Activated CD4-positive, CD25-positive, alpha-beta regulatory T cell treated with anti-CD3 and anti-CD28 coated beads, Interleukin-2, amount 50 U/mL, for 24 hours (primary cell): ENCODE measurements at places on chromosomes 7 and 10.
A peak's percentile ranks its signal among the peaks of the same experiment; 100 is the strongest.

DNA sequence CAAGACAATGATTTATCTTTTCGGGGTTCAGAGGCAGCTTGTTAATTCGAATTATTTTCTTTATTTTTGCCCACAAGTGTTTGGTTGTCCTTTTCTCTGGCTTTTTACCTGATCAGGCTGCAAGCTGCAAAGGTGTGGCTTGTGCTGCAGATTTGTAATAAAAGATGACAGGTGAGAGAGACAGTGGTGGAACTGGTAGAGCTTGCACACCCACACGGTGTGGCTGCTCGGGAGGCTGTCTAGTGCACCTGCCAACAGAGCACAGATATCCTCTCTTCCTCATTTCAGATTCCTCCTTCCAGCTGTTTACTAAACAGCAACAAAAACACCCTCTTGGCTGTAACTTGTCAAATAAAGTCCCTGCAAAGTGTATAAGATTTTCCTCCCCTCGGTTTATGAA is 9.2 kb downstream of the GJD4 start:
- ATAC-seq: no peak

GRCh38 chr7:85275204-85275603 is 88.3 kb upstream of the SEMA3D start:
- no peak for ATAC-seq

GRCh38 chr7:131501930-131502685 is 54.3 kb downstream of the PODXL start:
- ATAC-seq: no peak

DNA sequence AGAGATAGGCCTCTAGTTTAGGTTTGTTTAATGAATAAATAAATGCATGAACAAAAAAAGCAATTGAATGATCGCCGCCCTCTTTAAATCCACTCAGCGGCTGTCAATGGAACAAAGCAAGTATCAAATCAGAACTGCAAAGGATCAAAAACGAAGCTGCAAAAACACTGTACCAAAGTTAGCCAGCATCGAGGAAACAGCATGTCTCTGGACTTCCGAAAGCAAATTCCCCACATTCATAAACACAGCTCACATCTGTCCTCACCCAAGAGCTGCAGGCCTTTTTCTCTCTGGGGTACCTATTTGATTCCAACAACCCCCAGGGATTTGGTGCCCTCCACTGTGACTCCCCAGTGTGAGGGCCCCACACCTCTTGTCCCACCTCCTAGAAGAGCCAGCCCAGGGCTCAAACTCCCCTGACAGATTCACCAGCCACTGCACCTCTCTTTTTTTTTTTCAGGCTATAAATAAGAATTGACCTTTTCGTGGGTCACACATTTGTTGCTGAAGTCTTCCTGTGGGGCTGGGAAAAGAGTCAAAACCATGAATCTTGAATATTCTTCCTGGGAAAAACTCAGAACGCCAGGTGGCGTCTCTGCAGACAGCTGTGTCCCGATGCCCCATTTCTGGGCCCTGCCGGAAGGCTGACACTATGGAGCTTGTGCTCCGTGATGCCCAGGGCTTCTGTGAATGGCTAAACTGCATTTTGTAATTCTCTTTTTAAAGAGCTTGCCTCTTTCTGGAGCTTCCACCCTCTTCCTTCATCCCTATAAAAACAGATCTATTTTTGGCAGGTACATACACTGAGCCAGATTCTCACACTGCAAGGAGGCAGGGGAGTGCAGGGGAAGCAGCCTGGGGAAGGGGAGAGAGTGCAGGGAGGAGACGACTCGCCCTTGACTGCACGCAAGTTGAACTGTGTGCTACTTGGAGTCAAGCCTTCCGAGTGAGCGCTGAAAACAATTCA is 51.7 kb downstream of the HSPA12A start:
- ATAC-seq: no peak

- no peak for ATAC-seq
Measured at GRCh38 chr10:131178521-131179331, 132.8 kb downstream of the TCERG1L start.

DNA sequence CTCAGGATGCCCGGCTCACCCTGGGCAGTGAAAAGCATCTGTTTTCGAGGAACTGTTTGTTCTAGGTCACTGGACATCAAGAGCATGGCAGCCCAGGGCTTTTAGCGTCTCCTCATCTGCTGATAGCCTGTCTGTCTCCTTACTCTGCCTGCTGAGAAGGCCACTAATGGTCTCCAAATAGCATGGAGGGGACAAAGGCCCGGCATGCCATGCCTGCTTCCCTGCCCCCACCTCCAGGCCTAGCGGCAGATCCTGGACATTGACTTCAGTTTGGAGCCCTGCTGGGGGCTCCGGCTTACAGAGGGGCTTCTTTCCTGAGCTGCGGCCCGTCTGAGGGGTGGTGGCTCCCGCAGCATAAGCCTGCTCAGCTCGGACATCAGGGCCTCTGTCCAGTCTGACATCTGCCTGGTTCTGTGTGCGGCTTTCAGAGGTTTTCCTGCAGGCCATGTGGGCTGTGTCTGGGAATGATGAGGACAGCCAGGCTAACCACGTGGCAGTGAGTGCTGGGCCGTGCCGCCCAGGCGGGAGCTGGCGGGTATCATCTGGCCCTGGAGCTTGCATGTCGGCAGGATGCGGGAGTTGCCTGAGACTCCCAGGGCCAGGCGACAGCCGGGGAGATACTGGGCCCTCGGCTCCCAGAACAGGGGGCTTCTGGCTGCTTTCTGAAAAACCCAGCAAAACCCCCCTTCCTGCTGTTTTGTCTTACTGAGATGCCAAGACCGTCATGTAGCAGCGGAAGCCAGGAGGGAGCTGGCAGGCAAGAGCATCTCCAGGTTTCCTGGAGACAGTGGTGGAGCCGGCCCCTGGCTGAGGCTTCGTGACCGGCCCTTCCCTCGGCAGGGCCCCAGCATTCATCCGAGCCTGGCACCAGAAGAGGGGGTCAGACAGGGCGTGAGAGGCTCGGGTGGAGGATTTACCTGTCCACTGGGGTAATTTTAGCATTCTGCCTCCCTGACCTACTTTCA is 9.2 kb downstream of the PFKFB3 start:
- no peak for ATAC-seq

- no peak for ATAC-seq
Measured at GRCh38 chr7:157368955-157369354, 32.2 kb downstream of the DNAJB6 start.

DNA sequence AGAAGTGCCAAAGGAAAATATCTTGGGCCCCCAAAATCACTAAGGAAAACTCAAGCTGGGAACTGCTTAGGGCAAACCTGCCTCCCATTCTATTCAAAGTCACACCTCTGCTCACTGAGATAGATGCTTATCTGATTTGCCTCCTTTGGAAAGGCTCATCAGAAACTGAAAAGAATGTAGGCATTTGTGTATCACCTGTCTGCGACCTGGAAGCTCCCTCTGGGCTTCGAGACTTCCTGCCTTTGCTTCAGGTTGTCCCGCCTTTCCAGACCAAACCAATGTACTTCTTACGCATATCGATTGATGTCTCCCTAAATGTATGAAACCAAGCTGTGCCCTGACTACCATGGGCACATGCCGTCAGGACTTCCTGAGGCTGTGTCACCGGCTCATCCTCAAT is 14.5 kb upstream of the LRRC72 start:
- no peak for ATAC-seq

- ATAC-seq: no peak
Measured at GRCh38 chr10:80436446-80437098, 17.5 kb upstream of the TSPAN14 start.

DNA sequence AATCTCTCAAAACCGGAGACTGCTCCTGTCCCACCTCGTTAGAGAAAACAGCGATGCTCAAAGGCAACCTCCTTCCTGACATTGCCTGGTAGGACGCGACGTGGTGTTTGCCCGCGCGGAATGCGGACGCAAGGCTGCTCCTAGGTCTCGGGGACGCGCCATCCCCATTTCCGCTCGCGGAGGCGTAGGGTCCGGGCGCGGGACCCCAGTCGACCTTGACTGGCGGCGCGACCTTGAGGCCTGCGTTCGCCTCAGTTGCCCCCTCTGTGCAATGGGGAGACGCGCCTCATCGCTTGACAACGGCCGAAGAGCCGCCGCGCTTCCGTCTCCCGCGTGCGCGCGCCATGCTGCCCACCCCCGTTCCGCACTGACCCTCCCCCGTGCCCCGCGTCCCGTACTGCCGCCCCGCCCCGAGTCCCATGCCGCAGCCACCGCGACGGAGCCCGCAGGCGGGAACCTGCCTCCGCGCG is 412 bp upstream of the PPIA start:
- no peak for ATAC-seq

GRCh38 chr10:114507449-114507848 is 103.1 kb upstream of the AFAP1L2 start:
- no peak for ATAC-seq

GRCh38 chr7:132666071-132666773 is 90.0 kb upstream of the PLXNA4 start:
- ATAC-seq: peak; percentile 78

GRCh38 chr7:30505174-30505697 is 607 bp upstream of the GGCT start:
- ATAC-seq: no peak

- ATAC-seq: no peak
Measured at GRCh38 chr7:139857791-139858190, 28.7 kb downstream of the TBXAS1 start.

DNA sequence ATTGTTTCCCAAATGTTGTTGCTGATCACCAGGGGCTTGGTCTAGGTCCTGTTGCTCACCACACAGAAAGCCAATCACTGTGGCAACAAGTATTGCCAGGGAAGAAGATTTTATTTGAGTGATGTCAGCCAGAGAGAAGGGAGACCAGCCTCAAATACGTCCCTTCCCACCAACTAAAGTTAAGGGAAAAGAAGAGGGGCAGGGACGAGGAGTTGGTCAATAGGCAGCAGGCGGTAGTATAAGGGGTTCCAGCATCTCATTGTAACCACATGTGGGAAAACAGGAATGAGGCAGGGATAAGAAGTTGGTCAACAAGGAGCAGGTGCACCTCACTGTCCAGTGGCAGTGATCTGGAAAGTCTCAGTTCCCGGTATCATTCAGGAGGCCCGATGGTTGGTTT is 138.9 kb upstream of the KCNMA1 start:
- ATAC-seq: no peak

DNA sequence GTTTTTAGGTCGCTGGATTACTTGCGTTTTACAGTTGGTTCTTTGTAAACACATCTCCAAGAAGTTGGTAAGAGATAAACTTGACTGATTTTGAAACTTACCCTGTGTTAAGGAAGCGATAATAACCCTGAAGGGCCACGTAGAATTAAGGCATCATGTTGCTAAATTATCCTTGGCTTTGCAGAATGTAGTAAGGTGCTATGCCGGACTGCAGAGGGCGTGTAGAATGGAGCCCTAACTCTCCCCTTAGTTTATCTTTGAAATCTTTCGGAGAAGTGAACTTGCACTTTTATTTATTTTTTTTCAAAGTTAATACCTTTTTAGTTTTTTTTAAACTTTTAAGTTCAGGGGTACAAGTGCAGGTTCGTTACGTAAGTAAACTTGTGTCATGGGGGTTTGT is 208.8 kb upstream of the DKK1 start:
- no peak for ATAC-seq

GRCh38 chr7:151095828-151096475 is 9.7 kb downstream of the AGAP3 start:
- no peak for ATAC-seq

DNA sequence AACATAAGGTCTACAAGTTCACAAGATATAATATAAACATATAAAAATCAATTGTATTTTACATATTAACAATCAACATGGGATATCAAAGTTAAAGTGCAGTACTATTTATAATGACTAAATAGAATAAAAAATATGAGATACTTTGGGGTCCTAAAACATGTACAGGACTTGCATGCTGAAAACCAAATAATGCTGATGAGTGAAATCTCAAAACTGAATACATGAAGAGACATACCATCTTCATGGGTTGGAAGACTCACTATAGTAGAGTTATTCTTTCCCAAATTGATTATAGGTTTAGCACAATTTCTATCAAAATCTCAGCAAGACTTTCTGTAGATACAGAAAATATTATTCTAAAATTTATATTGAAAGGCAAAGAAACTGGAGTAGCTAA is 181.5 kb downstream of the LHFPL3 start:
- no peak for ATAC-seq
